CD4-positive, alpha-beta T cell treated with Interleukin-2 at 100 ng/mL for 4 hours (primary cell): ENCODE measurements at places on chromosomes 2 and 18.

DNA sequence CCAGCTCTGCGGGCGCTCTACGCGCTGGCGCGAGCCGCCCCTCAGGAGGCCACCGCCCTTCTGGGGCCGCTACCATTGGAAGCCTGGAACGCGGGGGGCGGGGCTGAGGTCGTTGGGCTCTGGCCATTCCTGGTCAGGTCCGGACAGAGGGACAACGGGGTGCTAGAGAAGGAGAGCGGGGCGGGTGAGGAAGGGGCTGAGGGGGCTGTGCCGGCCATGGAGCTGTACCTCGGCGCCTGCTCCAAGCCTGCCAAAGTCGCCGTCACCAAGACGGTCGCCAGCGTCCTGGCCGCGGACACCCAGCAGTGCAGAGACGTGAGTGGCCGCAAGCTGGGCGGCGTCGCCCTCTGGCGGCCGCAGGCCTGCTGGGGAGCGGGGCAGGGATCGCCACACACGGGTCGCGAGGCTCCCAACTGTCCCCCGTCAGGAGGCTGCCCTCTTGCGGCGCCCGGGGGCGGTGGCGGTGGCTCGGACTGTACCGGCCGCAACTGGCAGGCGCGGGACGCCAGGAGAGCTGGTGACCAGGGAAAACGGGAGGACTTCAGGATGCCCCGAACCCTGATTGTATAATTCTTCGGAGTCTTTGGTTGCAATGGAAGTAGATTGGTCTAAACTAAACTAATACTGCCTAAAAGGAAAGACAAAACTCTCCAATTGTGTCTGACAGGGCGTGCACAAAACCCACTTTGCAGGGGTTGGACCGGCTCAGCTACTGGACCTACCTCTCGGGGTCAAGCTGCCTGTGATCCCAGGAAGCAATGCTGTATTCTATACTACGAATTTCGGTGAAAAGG is at the start of gene FSIP2:
Gene FSIP2 (plus strand): TSS at position 126 of the 794 bp plus-strand sequence. CDS start 91 bp downstream, at position 217.
- no peak for DNase-seq

- DNase-seq, result no peak
Measured at GRCh38 chr2:26811261-26811660, 25.4 kb downstream of the CENPA start.

GRCh38 chr2:232085164-232085563 is 123.7 kb downstream of the DIS3L2 start:
- no peak for DNase-seq

DNA sequence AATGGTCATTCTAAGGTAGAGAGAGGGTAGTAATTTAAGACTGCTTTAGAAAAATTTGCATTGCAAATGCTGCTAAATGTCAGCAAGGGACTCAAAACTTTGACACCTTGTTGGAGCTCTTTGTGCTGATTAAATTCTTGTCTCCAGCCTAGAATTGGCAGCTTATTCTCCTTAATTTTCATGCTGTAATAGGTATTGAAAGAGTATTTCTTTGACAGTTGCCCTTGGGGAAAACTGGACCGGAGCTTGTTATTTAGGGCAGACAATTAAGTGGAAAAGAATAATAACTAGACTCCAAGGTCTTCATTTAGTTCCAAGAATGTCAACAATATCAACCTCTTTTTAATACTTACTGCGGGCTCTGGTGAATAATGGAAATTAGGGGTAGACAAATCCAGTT is 264.0 kb downstream of the TPGS2 start:
- no peak for DNase-seq

GRCh38 chr2:44652701-44653100 is 288.8 kb upstream of the SIX3 start:
- no peak for DNase-seq

GRCh38 chr2:131035112-131035825 is 58.0 kb downstream of the FAM168B start:
- DNase-seq, result no peak

GRCh38 chr2:102099536-102100298 is 42.8 kb upstream of the IL1R1 start:
- no peak for DNase-seq

GRCh38 chr2:130797493-130798435 is 39.0 kb upstream of the ARHGEF4 start:
- peak; percentile 91 for DNase-seq

GRCh38 chr18:23682045-23682444 is 7.2 kb upstream of the LAMA3 start:
- no peak for DNase-seq
